ENCODE measurements at places on chromosomes 4 and X.

DNA sequence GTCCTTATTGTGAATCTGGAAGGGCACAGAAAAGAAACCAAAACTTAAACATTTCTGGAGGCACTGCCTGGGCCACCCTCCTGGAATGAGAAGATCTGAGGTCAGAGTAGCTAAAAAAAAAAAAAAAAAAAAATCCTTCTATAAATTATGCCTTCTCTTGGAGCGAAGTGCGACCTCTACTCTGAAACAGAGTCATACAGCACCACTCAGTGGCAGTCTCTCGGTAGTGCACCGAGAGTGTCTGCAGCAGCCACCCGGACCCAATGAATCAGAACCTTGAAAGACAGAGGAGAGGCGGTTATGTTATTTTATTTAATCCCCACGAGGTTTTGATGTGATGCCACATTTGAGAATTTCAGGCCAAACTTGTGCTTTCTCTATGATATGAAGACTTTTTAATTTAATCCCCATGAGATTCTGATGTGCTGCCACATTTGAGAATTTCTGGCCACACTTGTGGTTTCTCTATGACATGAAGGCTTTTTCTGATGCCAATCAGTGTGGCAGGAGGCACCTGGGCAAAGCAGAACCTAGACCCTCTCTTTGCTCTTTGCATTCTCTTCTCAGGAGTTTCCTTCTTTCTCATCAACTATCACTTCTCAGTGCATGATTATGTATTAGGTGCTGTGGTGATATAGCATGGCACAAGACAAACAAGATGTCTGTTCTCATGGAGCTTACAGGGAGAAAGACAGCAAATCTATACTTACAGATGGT is 5.6 kb upstream of the CT47C1 start:
- DNase-seq, result no peak

DNA sequence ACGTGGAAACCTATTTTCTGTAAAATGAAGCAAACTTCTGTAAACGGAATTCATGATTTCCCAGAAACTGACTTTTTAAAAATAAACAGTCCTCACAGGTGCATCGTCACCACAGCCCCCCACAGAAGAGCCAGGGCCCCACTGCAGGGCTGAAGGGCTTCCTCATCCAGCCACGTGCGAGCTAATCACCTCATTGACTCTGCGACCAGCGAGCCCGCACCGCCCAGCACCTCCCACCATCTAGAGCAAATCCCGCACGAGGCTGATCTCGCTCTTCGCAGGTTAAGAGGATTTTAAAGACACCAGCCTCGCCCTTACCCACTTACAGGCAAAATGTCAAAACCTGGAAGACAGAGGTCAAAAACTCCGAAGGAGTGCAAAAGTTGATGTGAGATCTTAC is 14.8 kb downstream of the PPP2R3B start:
- no peak for DNase-seq

DNA sequence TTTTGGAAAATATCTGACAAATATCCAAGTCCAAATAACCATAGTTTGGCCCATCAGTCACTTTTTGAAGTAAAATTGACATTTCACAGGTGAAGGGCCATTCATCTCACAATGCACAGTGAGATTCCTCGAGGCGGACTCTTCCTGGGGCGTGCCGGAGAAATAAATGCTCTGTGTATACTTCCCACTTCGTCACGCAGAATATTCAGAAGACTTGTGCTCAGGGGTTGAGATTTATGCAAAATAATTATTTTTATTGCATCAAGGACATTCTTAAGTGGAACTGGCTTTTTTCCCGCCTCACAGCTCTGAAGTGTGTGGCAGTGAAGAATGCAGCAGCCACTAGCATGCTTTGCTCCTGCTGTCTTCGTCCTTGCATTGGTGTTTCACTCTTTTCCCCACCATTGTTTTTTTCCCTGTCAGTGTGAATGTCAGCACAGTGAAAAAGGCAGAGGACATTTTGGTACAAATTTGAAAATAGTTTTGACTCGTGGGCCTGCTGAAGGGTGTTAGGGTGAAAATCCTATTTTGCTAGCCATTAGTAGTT is 70.6 kb downstream of the FAM193A start:
- no peak for DNase-seq

DNA sequence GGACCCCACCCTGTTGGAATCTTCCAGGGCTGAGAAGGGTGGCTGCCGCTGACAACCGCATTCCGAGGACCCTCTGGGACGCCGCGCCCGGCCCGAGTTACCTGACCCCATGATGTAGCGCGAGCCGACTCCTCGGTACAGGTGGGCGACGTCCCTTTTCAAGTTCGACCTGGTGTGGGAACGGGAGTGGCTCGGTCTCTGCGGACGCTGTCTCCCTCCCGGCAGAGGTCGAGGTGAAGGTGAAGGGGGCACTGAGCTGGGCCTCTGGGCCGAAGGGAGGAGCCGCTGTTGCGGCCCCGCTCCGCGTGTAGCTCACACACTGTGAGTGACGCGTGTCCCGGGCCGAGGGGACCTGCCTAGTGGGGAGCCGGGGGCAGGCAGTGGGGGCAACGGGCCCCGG is 4.5 kb downstream of the GTPBP6 start:
- DNase-seq, result no peak

DNA sequence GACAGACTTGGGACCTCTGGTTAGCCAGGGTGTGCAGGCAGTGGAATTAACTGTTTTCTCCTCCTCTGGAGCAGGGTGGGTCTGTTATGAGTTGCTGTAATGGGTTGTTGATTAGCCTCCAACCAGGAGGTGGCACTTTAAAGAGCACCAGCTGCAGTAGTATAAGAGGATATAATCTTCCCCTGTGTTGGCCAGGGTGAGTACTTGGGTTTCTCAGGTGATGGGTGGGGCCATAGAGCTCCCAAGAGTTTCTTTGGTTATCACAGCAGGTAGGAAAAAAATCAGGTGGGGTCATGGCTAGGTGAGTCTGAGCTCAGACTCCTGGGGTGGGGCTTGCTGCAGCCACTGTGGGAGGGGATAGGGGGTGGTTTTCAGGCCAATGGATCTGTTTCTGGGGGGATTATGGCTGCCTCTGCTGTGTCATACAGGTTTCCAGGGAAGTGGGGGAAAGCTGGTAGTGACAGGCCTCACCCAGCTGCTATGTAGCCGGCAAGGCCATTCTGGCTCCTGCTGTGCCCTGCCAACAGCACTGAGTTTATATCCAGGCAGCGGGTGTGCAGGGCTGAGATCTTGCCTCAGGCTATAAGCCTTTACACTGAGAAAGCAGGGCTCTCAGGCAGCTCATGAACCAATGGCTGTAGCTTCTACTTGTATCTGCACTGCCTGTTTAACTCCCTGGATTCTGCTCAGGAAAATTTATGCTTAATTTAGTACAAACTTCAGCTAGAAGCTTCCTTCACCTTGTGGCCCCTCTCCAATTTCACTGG is 70.1 kb downstream of the CCNG2 start:
- no peak for DNase-seq
